ENCODE measurements at places on chromosomes 2 and 18.
A peak's percentile ranks its signal among the peaks of the same experiment; 100 is the strongest.

GRCh38 chr18:68916734-68917133 lies 118.9 kb downstream of the CCDC102B start:
- no peak for DNase-seq

- no peak for DNase-seq
Observed at GRCh38 chr2:106063181-106063580, 130.9 kb downstream of the UXS1 start.

DNA sequence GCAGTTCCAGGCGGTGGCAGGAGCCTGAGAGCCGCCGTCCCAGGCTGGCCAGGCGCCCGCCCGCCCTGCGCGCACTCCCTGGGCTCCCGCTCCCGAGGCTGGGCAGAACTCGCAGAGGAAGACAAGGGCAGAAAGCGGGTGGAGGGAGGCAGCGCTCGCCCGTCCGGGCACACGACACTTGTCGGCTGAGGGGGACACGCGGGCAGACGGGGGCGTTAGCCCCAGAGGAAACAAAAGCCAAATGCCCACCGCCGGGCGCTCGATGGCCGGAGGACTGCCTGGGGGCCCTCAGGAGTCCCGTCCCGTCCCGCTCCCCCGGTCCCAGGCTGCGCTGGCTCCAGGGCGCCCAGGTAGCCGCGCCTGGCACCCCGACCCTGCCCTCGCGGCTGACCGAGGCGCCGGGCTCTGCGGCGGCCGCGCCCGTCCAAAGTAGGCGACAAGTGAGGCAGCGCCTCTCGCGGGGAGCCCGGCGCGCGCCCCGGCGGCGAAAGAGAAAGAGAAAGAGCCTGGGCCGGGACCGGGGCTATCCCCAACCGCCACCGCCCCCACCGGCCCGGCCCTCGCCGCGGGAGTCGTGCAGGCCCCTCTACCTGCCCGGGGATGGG lies 491 bp downstream of the L3MBTL4 start:
- DNase-seq, result peak; percentile 78

DNA sequence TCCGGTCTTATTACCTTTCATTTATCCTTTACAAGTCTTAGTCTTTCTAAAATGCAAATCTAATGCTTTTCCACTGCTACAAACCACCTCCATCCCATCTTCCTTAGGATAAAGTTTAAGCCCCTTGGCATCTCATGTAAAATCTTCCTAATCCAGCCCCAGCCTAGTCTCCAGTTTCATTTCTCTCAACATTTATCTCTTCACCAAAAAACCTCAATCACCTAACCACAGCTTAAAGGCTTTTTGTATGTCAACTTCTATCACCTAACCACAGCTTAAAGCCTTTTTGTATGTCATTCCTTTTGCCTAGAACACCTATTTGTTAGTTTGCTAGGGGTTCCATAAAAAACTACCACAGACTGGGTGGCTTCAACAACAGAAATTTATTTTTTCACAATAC lies 4.2 kb downstream of the TRAK2 start:
- DNase-seq, result no peak

- DNase-seq, result no peak
Observed at GRCh38 chr2:159206736-159207380, 79.6 kb downstream of the WDSUB1 start.

GRCh38 chr2:65708086-65708485 lies 275.7 kb upstream of the SPRED2 start:
- DNase-seq, result no peak

- no peak for DNase-seq
Observed at GRCh38 chr18:41395695-41396094, 559.3 kb upstream of the PIK3C3 start.
